ENCODE measurements at places on chromosomes 1 and 21. TPM values are rescaled to one million over a fixed set of nuclear protein-coding genes. Genes with fewer than 3 reads are reported as not detected.

GRCh38 chr1:168742386-168742785 lies 13.4 kb upstream of the DPT start:
- no peak for DNase-seq
- H3K4me3 ChIP-seq, result no peak overlapping the region
- H3K36me3 ChIP-seq, result no peaks in the 10 kb centered on the region
- H3K27me3 ChIP-seq, result no peaks in the 10 kb centered on the region
- H3K27ac ChIP-seq, result no peak overlapping the region

RPE65 gene
- not detected for total RNA-seq

DNA sequence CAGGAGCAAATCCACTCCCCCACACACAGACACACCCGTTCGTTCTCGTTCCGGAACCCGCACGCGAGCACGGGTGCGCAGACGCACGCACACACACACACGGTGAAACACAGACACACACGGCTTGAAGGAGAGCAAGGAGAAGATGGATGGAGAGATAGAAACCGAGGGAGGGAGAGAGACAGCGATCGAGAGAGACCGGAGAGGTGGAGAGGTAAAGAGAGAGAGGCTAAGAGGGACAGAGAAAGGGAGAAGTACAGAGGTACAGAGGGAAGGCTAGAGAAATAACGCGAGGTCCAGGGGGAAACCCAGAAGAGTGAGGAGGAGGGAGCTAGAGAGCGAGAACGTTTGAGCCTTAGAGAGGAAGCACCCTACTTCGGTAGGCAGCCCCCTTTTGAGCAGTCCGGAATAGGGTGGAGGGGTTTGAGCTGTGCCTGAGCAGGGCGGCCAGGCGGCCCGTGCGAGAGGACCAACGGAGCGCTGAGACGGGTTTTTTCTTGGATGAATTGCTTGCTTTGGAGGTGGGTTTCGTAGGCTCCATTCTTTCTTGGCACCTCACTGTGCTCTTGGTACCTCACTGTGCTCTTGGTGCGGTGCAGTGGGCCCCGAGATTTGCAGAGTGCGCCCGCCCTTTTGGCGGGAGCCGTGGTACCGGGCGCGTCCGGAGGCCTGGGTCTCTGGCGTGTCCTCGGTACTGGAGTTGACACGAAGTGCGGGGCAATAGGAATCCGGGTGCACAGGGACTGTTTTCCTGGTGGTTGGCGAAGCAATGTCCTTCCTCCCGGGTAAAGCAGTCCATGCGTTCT lies 88.4 kb upstream of the RHOU start:
- peak; percentile 72 for DNase-seq
- peaks cover 37% of the 10 kb centered on the region for H3K27me3 ChIP-seq
- H3K27ac ChIP-seq, result no peak overlapping the region
- H3K36me3 ChIP-seq, result no peaks in the 10 kb centered on the region

DNA sequence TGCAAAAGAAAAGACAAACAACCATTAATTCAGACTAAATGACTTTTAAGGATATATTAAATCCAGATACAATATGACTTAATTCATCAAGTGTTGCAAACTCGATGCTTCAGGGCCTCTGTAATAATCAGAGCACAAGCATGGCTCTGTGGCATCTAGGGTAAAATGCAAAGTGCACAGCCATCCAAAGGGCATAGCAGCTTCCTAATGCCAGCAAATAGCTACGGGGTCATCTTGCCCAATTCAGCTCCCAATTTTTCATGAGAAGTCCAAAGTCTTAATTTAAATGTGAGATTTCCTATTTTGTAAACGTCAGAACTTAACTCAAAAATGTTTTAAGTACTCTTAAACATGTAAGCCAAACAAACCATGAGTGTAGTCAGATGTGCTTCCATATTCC lies 7.9 kb downstream of the SELE start:
- DNase-seq, result no peak
- H3K4me1 ChIP-seq, result no peaks in the 10 kb centered on the region
- no peak overlapping the region for H3K27ac ChIP-seq
- H3K27me3 ChIP-seq, result peaks cover 10% of the 10 kb centered on the region

DNA sequence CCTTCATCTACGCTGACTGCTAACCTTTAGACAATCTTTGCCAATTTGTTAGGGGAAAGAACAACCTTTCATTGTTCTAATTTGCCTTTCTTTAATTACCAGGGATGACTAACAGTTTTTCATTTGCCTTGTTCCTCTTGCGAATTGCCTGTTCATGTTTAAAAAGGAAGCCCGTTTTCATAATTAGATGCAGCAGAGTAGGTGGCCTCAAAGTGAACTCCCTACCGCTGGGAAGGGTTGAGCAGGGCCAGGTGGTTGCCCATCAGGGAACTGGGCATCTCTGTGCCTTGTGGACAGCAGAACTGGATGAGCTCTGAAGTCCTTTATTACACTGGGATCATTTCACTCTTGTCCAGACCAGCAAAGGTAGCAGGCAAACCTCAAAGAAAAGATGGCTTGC lies 59.0 kb downstream of the HIVEP3 start:
- H3K4me3 ChIP-seq, result no peak overlapping the region
- no peak overlapping the region for H3K27ac ChIP-seq
- peaks cover 43% of the 10 kb centered on the region for H3K4me1 ChIP-seq
- H3K36me3 ChIP-seq, result no peaks in the 10 kb centered on the region

CHIA gene
- total RNA-seq, result not detected

DISC1 gene
- total RNA-seq, result 10.3 TPM

DNA sequence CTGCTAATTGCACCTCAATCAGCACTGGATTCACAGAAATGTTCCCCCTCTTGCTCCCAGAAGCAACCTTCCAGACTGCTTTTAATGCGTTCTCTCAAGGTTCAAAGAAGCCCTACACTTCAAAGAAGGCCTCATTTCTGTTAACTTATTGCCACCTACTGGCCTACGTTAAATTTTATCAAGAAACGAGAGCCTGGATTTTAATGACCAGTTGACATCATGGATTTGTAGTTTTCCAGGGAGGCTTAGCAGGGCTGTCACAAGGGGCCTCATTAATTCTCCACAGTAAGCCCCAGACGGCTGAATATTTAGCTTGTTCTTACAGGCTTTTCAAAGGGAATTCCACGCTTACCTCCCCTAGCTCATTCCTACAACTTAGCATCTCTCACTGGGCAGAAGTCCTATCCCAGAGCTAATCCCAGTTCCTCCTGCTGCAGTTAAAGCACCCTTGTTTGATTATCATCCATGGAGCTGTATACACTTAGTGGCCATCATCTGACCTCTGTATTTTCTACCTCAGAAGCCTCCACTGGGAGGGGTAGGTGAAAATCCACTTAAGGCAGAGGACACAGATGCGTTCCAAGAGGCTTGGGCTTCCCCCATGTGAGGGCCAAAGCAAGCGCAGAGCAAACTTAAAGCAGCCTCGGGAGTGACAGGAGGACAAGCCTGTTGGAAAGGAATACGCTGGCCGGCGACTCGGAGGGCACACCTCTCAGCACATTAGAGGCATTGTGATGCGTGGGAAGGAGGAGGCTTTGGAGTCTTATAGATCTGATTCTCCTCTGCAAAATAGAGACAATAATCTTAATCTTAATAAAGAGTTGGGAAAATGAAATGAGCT lies 32.2 kb upstream of the CYP4X1 start:
- DNase-seq, result no peak
- H3K36me3 ChIP-seq, result no peaks in the 10 kb centered on the region
- no peak overlapping the region for H3K27ac ChIP-seq
- no peaks in the 10 kb centered on the region for H3K4me1 ChIP-seq
- no peak overlapping the region for H3K4me3 ChIP-seq

ANGPTL3 gene
- total RNA-seq, result under 0.01 TPM

Measured in osteoblast (primary cell).